ENCODE measurements at places on chromosomes 7 and 10.

- no peak for DNase-seq
Observed at GRCh38 chr10:6109444-6109775, 20.6 kb downstream of the RBM17 start.

- DNase-seq: no peak
Observed at GRCh38 chr7:6619961-6620360, 4.6 kb downstream of the ZNF853 start.

- DNase-seq: no peak
Observed at GRCh38 chr7:132683896-132684690, 107.8 kb upstream of the PLXNA4 start.

- DNase-seq: no peak
Observed at GRCh38 chr10:67665491-67665890, 30.5 kb downstream of the CTNNA3 start.

GRCh38 chr7:17638727-17639126 lies 301.6 kb downstream of the SNX13 start:
- no peak for DNase-seq

GRCh38 chr10:74968667-74969061 lies 142.3 kb downstream of the KAT6B start:
- no peak for DNase-seq

DNA sequence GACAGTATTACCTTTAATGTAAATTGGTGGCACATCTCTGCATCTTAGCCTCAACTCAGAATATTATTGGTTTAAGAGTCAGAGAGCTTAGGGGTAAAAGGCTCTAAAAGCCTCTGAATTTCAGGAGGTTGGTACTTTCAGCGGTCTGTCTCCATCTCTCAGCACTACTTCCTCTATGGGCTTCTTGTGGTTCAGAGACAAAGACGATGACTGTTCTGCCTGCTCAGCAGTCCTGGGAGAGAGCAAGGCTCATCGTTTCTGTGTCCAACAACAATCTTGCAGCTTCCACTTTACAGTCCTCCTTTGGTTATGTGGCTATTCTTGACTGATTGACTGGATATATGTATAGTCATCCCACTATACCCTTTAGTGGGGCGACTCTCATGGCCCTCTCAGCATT lies 394.7 kb downstream of the AUTS2 start:
- no peak for DNase-seq

GRCh38 chr7:18345641-18346234 lies 149.8 kb upstream of the HDAC9 start:
- DNase-seq: no peak

DNA sequence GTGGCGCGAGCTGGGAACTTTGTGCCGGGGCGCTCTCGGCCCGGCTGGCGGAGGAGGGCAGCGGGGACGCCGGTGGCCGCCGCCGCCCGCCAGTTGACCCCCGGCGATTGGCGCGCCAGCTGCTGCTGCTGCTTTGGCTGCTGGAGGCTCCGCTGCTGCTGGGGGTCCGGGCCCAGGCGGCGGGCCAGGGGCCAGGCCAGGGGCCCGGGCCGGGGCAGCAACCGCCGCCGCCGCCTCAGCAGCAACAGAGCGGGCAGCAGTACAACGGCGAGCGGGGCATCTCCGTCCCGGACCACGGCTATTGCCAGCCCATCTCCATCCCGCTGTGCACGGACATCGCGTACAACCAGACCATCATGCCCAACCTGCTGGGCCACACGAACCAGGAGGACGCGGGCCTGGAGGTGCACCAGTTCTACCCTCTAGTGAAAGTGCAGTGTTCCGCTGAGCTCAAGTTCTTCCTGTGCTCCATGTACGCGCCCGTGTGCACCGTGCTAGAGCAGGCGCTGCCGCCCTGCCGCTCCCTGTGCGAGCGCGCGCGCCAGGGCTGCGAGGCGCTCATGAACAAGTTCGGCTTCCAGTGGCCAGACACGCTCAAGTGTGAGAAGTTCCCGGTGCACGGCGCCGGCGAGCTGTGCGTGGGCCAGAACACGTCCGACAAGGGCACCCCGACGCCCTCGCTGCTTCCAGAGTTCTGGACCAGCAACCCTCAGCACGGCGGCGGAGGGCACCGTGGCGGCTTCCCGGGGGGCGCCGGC lies 870 bp downstream of the FZD1 start:
- peak; percentile 47 for DNase-seq

- no peak for DNase-seq
Observed at GRCh38 chr7:133973710-133974109, 153.4 kb upstream of the LRGUK start.

- no peak for DNase-seq
Observed at GRCh38 chr10:1642600-1643160, 94.6 kb downstream of the ADARB2 start.

- DNase-seq: peak; percentile 76
Observed at GRCh38 chr7:158133057-158133456, 454.6 kb downstream of the PTPRN2 start.

DNA sequence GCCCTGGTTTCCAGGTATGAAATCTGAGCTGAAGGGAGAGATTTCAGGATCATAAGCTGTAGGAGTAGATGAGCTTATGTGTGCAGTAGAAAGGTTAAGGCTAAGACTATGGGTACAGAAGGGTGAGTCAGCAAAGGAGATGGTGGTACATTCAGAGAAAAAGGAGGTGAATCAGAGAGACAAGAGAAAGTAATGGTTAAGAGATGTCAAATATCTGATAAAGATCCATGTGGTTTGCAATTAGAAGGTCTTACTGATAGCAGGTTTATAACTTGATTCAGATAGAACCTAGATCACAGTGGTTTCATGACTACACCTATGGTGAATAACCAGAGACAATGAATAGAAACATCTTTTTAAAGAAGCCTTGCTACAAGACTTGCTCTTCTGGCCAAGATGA lies 4.5 kb upstream of the NPY start:
- DNase-seq: no peak

- DNase-seq: no peak
Observed at GRCh38 chr7:10475940-10476641, 497.6 kb upstream of the PHF14 start.

GRCh38 chr10:51747216-51747615 lies 47.8 kb upstream of the CSTF2T start:
- no peak for DNase-seq

DNA sequence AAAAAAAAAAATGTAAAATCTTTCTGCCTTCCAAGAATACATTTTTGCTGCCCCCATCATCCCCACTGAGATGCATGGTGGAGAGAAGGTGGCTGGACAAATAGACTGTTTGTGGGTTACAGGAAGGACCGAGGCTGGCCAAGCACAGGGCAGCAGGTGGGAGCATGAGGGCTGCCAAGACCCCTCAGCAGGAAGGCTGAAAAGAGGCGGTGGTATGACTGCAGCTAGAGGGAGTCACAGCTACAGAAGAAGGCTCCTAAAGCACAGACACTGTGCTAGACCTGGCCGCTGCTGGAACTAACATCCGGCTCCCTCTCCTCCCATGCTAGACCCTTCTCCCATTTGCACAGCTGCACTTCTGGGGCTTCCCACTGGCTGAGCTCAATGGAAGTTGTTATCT lies 289.6 kb downstream of the TCERG1L start:
- DNase-seq: peak; percentile 45

GRCh38 chr10:87064651-87065050 lies 30.0 kb downstream of the GLUD1 start:
- no peak for DNase-seq

- DNase-seq: no peak
Observed at GRCh38 chr7:31825576-31825975, 138.6 kb downstream of the PPP1R17 start.

- no peak for DNase-seq
Observed at GRCh38 chr10:22573820-22574569, 140.4 kb downstream of the PIP4K2A start.

- no peak for DNase-seq
Observed at GRCh38 chr7:93948106-93948505, 26.6 kb downstream of the GNG11 start.

GRCh38 chr10:30188556-30189237 lies 129.3 kb upstream of the JCAD start:
- no peak for DNase-seq

DNA sequence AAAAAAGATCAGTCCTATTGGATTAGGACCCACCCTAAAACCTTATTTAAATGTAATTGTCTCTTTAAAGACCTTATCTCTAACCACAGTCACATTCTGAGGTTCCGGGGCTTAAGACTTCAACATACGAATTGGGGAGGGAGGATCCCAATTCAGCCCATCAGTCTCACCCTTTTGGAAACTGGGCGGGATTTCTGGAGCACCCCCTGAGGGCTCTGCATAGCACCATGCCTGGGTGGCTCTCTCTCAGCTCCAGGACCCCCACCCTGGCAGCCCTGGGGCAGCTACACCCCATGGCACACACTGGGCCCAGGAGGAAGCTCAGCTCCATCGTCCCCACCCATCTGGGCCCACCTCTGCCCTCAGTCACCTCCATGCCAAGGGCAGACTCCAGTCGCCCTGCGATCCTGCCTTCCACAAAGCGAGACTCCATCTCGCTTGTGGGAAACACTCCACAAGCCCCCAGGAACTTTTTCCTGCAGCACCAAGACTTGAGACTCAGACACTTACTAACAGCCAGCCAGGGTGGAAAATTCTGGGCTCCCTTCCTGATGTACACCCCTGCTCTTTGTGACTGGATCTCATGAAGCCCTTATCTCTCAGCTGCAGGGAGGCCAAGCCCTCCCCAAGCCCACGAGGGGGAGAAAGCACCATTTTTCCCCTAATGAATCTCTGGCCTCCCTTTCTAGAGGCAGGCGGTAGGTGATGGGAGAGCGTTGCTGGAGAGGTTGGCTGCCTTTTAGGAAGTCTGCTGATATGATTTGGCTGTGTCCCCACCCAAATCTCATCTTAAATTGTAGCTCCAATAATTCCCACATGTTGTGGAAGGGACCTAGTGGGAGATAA lies 90.8 kb upstream of the KDM7A start:
- DNase-seq: no peak

- no peak for DNase-seq
Observed at GRCh38 chr10:35720366-35720765, 78.3 kb upstream of the FZD8 start.

DNA sequence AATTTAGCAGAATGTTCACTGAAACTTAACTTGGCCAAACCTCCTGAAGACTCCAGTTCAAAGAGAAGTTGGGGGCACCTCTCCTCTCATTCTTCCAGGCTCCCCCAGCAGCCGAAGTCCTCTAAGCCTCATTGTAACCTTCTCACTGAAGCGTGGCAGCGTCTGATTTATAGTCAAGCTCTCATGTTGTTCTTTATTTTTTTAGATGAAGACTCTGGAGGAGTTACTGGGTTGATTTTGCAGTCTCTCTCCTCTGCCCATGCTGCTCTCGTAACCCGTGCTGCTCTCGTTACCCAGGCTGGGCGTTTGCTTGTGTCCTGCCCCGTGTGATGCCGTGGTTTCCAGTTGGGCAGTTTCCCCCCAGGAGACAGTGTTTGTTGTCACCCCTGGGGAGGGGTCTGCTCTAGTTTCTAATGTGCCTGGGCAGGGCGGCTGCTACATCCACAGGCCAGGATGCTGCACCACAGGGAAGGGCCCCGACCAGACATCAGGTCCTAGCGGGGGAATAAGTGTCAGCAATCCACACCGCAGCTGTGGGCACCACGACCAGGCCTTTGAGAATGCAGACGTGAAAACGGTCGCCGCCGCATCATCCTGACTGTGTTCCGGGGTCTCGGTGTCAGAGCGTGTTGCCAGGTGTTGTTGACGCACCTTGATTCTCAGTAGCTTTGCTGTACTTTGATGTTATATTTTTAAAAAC lies 65.2 kb downstream of the WDR37 start:
- DNase-seq: no peak

- no peak for DNase-seq
Observed at GRCh38 chr7:3302681-3303320, 1.7 kb downstream of the SDK1 start.

DNA sequence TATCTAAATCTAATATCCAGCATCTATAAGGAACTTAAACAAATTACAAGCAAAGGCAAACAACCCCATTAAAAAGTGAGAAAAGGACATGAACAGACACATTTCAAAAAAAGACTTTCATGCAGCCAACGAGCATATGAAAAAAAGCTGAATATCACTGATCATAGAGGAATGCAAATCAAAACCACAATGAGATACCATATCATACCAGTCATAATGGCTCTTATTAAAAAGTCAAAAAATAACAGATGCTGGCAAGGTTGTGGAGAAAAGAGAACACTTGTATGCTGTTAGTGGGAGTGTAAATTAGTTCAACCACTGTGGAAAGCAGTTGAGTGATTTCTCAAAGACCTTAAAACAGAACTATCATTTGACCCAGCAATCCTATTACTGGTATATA lies 334.4 kb upstream of the CACNA2D1 start:
- DNase-seq: no peak

- no peak for DNase-seq
Observed at GRCh38 chr7:98126311-98127142, 19.9 kb downstream of the LMTK2 start.

GRCh38 chr7:30428246-30429155 lies 50.1 kb downstream of the NOD1 start:
- no peak for DNase-seq

- DNase-seq: no peak
Observed at GRCh38 chr10:131128731-131129130, 182.8 kb downstream of the TCERG1L start.

DNA sequence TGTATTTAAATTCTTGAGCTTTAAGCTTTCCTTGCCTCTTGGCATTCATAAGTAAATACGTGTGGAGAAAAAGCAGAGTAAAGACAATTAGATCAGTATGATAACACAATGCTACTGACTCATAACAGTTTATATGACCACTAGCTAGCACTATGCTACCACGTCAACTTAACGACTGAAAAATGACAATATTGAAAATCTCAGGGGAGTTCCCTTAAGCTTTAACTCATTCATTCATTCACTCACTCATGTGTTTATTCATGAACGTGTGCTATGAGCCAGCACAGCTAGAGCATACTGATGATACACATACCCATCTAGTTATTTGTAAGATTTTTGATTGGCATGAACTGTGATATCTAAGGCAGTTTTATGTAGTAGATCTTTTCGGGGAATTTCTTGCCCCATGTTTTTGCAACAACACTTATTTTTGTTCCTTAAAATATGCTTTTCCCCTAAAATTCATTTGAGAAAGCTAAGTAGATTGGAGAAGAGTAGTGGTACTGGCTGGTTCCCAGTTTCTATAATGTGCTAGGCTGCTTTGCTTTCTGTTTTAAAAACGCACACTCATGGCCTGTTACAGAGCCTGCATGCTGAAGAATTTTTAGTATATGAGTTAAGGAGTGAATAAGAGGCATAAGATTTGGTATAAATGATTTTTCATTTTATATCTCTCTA lies 57.4 kb upstream of the ACBD5 start:
- DNase-seq: no peak

GRCh38 chr10:68109331-68109730 lies at the start of gene MYPN:
Gene MYPN (plus strand): TSS chr10:68109488. CDS start chr10:68121439, 11,951 bp downstream.
- DNase-seq: no peak
